ENCODE measurements at places on chromosomes 3 and 15.

DNA sequence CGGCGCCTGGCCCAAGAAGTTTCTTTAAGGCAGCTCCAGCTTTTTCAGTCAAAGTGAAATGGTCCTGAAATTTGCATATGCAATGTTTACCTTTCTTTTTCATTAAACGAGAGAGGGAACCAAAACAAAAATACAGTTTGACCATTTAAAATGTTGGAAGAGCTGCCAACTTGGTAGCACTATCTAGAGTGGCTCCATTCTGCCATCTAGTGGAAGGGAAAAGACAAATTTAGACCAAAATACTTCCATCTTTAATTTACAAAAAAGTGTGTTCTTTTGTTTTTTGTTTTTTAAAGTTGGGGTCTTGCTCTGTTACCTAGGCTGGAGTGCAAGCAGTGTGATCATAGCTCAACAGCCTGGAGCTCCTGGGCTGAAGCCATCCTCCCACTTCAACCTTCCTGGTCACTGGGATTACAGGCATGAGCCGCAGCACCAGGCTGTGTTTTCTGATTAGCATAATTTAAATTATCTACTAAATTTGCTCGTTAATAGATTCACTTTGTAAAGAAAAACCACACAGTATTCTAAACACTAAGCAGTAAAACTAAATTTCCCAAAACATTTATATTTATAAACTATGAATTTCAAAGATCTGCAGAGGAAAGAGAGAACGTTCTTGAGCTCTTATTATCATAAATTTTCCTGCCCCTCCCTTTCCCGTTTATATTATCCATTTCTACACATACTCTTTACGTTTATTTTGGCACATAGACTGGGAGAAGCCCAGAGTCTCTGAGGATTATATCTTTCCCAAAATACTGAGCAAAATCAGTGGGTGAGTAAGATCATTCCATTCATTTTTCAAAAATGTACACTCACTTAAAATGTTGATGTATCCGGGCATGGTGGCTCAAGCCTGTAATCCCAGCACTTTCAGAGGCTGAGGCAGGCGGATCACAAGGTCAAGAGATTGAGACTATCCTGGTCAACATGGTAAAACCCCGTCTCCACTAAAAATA is 15.4 kb upstream of the RFC4 start:
- DNase-seq, result no peak

GRCh38 chr15:23687143-23687470 is at the start of gene NDN:
NDN (minus strand) TSS chr15:23687305; CDS start chr15:23687217, 88 bp downstream.
- DNase-seq, result no peak

GRCh38 chr3:64674591-64675076 is 13.2 kb downstream of the ADAMTS9 start:
- DNase-seq, result no peak

GRCh38 chr15:35736150-35736549 is 190.2 kb upstream of the DPH6 start:
- DNase-seq, result no peak

DNA sequence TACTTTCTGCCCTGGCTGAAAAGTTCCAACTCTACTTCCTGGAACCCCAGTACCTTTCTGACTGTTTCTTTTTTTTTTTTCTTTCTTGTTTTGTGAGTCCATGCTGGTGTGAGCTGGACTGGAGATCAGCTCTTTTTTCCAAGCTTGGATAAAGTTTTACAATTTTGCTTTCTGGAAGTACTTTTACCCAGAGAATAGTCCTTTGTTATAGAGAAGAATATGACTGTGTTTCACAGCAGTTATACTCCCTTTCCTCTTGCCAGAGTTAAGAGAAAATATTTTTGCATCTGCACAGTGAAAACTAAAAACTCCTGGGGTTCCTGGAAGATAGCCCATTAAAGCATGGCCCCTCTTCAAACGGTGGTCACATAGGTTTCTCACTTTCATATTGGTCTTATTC is 1100.6 kb downstream of the OTOL1 start:
- DNase-seq, result no peak

- no peak for DNase-seq
Observed at GRCh38 chr15:31840849-31841476, 189.4 kb upstream of the CHRNA7 start.

DNA sequence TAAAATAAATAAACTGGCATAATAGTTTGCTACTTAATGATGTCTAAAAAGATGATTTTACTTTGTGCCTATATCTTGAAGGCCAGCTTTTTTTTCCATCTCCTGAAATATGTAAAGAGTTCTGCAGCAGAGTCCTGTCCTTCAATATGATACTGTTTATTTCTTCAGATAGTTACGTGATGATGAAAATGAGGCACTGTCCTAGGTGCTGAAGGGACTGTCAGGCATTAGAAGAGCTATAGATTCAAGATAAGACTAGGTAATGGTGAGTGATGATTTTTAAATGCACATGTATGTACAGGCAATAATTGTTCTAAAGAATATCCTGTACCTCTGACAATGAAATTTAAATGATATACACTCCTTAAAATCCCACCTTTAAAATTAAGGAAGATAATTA is 326.9 kb upstream of the DNAJC19 start:
- DNase-seq, result no peak

DNA sequence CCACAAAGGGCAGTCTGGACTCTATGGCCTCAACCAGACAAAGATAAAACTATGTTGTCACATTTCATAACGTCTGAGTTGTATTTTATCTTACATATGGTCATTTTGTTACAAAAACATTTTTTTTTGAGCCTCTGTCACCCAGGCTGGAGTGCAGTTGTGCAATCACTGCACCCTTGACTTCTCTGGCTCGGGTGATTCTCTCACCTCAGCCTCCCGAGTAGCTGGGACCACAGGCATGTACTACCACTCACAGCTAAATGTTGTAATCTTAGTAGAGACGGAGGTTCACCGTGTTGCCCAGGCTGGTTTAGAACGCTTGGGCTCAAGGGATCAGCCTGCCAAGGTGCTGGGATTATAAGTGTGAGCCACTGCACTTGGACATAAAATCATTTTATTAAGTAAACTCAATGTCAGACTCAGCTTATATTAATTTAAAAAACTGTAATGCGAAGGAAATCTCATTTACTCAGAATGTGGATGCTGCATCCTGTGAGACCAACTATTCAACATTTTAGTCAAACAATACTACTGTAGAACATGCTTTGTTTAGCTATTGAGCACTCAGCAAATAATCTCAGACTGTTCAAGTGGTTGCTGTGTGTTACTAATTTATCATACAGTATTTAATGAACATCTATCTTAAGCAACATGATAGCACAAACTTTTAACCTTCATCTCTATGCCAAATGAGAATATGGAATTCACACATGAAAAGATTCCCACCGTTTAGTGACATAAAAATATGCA is 209.2 kb downstream of the TBL1XR1 start:
- no peak for DNase-seq

GRCh38 chr3:55286693-55287092 is 200.4 kb downstream of the WNT5A start:
- no peak for DNase-seq

DNA sequence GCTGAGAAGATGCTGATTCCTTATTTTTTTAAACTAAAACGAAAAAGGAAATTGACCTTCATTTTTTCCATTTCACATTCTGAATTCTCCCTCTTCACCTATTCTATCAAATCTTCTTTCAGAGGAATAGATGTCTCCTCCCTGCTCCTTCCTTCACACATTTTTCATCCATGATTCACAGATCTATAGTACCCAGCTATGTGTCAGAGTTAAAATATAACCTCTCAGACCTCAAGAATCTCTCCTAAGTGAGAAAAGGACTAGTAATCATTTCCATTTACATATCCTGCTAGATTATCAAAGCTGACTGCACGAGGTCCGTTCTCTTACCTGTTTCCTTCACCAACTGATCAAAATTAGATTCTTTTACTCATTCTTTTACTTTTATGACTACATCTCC is 1297.6 kb upstream of the ALCAM start:
- no peak for DNase-seq

DNA sequence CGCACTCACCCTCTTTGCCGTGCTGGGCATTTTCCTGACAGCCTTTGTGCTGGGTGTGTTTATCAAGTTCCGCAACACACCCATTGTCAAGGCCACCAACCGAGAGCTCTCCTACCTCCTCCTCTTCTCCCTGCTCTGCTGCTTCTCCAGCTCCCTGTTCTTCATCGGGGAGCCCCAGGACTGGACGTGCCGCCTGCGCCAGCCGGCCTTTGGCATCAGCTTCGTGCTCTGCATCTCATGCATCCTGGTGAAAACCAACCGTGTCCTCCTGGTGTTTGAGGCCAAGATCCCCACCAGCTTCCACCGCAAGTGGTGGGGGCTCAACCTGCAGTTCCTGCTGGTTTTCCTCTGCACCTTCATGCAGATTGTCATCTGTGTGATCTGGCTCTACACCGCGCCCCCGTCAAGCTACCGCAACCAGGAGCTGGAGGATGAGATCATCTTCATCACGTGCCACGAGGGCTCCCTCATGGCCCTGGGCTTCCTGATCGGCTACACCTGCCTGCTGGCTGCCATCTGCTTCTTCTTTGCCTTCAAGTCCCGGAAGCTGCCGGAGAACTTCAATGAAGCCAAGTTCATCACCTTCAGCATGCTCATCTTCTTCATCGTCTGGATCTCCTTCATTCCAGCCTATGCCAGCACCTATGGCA is 41.1 kb upstream of the CSTA start:
- no peak for DNase-seq

GRCh38 chr15:59420108-59420507 is 17.9 kb upstream of the FAM81A start:
- DNase-seq, result no peak

DNA sequence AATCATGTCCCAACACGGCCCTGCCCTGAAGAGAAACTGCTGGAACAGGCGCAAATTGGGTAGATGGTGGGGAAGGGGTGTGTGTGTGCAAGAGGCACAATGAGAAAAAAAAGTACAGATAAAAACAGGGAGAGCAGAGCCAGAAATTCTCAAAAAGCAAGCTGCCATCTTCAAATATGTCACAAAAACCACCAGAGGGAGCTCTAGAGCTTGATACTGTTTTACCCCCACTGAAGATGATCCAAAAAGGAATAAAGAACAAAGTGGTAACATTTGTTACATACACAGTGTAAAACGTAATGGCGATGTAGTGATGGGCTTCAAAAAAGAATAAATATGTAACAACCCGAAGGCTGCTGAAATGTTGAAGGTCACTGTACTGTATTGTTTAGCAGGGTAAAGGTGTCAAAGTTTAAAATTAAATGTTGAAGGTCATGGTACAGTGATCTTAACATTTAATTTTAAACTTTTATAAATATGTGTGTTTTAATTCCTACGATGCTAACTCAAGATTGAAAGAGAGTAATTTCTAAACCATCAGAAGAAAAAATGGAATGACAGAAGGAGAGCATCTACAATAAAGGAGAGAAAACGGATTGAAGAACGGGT is 6.0 kb downstream of the SNRPA1 start:
- no peak for DNase-seq

DNA sequence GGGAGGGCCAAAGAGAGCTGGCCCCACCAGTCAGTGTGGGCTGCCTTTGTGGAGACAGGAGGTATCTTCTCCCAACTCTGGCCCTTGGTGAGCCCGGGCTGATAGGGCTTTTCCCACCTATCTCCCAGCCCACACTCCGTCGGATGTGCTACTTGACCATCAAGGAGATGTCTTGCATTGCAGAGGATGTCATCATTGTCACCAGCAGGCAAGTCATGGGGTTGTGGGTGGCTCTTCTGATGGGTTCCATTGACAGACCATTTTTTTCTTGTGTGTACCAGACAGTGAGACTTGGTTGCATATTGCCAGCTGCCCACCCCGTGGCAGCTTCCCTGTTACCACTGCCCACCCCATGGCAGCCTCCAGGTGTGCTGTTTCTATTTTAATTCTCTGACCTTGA is 3.3 kb downstream of the COPG1 start:
- DNase-seq, result no peak

DNA sequence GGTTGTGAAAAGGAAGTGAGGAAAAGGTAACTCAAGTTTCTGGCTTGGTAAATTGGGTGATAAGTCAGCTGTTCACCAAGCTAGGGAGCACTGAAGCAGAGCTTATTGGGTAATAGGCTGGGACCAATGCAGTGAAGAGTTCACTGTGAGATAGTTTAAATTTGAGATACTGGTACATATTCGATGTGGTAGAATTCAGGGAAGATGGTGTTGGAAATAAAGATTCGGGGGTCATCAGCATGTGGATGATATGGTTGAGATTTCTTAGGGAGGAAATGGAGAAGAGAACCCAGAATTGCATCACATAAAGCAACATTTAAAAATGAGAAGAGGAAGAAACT is 16.9 kb downstream of the MME start:
- no peak for DNase-seq

DNA sequence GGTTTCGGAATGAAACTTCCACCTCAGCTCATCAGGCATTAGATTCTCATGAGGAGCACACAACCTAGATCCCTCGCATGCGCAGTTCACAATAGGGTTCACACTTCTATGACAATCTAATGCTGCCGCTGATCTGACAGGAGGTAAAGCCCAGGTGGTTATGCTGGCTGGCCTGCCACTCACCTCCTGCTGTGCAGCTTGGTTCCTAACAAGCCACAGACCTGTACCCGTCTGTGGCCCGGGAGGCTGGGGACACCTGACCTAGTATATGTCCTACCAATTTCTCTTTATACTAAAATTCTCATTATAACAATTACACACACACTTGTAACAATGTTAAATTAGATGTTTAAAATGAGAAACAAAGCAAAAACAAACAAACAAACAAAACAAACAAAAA is 172.2 kb downstream of the SLC9A9 start:
- no peak for DNase-seq

DNA sequence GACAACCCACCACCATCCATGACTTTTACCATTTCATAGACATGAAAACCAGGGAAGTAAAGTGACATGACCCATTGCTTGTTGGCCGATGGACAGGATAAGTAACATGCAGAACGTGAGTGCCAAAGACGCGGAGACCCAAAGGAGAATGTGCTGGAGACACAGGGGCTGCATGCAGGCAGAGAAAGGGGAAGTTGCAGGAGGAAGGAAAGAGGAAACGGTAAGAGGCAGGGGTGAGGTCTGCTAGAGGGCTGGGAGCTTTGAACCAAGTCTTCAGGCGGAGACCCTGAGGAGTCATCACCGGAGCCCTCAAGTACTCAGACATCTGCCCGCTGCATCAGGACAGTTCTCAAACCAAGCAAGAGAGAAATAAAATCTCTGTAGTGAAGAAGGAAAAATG is 34.9 kb downstream of the MAGEF1 start:
- no peak for DNase-seq
